IPS DF 6.9 (cell line): ENCODE measurements at places on chromosomes 6 and 20.

DNA sequence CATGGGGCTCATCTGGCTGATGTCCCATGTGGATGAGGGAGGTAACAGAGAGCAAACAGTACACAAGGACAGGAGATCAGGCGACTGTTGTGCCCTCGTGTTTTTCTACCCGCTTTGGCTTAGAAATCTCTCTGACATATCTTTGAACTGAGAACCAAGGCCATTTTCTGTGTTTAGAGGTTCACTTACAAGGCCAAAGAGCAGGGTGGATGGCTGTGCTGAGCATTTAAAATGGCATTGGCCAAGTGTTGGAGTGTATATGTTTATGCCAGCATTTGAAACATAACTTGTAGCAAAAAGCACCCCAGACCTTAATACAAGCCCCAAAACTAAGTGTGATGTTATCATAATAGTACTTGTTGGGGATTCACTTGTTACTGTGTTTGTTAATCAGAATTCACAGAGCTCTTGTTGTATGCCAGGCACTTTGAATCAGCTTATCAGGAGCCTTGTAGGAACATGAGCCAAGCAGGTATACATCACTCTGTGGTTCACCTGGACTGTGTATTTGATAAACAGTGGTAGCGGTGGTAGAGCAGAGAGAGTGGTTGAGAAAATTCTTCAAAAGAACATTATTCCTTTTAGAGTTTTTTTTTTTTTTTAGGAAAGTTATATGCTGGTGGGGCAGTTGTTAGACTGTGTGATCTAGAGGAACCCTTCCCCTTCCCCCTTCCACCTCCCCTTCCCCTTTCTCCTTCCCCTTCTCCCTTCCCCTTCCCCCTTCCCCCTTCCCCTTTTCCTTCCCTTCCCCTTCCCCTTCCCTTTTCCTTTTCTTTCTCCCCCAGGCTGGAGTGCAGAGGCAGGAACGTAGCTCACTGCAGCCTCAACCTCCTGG lies 71.3 kb downstream of the ATRN start:
- no peak overlapping the region for H3K27ac ChIP-seq
- DNase-seq: no peak
- H3K4me1 ChIP-seq: no peaks in the 10 kb centered on the region
- H3K36me3 ChIP-seq: no peaks in the 10 kb centered on the region
- H3K27me3 ChIP-seq: no peaks in the 10 kb centered on the region
- no peak overlapping the region for H3K4me3 ChIP-seq

DNA sequence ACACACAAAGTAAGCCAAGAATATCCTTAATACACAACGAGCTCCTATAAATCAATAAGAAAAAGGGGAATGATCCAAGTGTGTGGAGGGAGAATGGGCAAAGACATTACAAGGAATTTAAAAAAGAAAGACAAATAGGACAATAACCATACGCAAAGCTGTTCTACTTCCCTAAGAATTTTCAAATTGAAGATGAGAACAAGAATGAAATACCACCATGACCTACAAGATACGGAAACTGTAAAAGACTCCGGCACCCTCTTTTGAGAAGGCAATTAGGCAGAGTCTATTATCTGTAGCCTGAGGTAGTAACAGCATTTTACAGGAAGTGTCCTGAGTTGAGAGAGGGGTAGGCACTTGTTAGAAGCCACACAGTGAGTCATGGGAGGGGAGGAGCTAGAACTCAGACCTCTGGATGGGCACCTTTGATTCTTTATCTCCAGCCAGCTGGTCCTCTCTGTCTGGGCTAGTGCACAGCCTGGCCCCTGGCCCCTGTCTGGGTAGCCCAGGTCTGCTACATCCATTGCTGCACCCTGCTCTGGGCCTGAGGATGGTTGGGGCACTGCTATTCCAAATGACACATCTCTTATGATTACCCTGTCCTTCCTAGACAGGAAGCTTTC lies 15.3 kb downstream of the RSPO4 start:
- no peaks in the 10 kb centered on the region; the same call in 1 of the 2 replicates for H3K4me1 ChIP-seq
- H3K27ac ChIP-seq: no peak overlapping the region
- H3K27me3 ChIP-seq: no peaks in the 10 kb centered on the region
- no peak for DNase-seq

DNA sequence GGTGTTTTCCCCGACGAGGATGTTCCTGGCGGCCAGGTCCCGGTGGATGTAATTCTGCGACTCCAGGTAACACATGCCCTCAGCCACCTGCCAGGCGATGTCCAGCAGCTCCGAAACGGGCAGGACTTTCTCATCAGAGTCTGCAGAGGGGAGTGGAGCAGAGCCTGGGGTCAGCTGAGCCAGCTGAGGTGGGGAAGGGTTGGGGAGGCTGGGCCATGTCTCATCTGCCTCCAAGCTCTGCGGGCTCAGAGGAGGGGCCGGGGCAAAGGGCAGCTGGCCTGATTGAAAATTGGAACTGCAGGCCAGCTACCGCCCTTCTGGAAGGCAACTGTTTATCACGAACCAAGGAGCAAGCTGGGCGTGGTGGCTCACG lies 6.4 kb downstream of the PTK6 start:
- no peak overlapping the region for H3K27ac ChIP-seq
- H3K36me3 ChIP-seq: no peaks in the 10 kb centered on the region
- no peaks in the 10 kb centered on the region for H3K27me3 ChIP-seq
- peaks cover 3% of the 10 kb centered on the region; the same call in 1 of the 2 replicates for H3K4me1 ChIP-seq
- H3K4me3 ChIP-seq: no peak overlapping the region

DNA sequence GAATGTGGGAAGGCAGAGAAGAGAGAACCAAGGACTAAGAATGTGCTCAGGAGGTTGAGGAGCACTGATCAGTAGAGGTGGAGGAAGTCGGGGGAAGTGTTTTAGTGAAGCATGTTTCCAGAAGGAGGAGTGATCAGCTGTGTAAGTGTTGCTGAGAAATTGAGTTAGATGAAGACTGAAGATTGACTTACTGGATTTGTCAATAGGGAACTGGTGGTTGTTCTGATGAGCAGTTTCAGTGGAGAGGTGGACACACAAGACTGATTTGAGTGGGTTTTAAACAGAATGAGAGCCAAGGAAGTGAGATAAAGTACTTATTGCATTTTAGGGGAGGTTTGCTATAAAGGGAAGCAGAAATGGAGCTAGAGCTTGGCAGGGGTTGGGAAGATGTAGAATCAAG lies 182.6 kb downstream of the CDKAL1 start:
- H3K36me3 ChIP-seq: no peaks in the 10 kb centered on the region
- H3K4me3 ChIP-seq: no peak overlapping the region
- H3K27me3 ChIP-seq: no peaks in the 10 kb centered on the region
- H3K27ac ChIP-seq: no peak overlapping the region
- no peak for DNase-seq
- H3K4me1 ChIP-seq: no peaks in the 10 kb centered on the region

- no peak overlapping the region for H3K4me3 ChIP-seq
- no peaks in the 10 kb centered on the region for H3K27me3 ChIP-seq
- H3K36me3 ChIP-seq: no peaks in the 10 kb centered on the region
- no peak for DNase-seq
Observed at GRCh38 chr20:58731192-58731591, 38.6 kb downstream of the NPEPL1 start.

DNA sequence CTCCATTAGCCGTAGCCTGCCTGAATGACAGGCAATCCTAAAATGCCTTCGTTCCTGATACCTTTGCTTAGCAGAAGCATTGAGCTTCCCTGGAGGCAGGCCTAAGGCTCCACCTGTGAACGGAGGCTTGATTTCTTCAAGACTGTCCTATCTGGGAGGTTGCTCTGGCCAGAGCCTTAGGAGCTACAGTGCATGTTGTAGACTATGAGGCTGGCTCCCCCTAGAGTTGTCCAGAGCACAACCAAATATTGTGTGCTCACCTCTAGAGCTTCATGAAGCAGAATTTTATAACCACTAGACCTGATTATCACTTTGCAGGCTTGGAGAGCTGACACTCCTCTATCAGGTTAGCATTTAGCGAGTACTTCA lies 217.8 kb downstream of the MAFB start:
- no peaks in the 10 kb centered on the region for H3K36me3 ChIP-seq
- no peak overlapping the region for H3K27ac ChIP-seq
- peak; percentile 43 for DNase-seq
- no peaks in the 10 kb centered on the region for H3K4me1 ChIP-seq

DNA sequence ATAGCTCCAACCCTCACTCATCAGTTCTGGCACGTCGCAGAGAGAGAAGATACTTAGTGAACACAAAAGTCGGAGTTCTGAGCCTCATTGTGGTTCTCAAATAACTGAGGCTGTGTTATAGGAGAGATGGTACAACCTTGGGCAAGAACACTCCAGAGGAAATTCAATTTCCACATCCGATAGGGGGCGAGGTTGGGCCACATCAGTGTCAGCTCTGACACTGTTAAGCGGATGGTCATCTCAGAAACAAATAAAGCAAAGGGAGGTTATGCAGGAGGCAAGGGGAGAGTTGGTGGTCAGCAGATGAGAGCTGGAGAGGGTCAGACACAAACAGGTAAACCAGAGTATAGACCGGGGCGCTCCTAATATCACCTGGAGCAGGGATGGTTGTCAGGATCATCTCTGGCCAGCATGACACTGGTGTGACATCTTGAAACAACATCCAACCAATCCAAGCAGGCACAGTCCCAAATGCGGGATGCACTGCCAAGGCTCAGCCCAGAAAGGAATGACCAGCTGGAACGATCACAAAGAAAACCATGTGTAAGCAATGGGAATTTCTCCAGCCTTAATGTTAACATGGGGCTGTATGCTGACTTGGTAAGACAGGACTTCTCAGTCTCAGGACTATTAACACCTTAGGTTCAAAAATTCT lies 331.8 kb downstream of the HACE1 start:
- DNase-seq: no peak
- no peaks in the 10 kb centered on the region for H3K27me3 ChIP-seq
- H3K4me3 ChIP-seq: no peak overlapping the region

DNA sequence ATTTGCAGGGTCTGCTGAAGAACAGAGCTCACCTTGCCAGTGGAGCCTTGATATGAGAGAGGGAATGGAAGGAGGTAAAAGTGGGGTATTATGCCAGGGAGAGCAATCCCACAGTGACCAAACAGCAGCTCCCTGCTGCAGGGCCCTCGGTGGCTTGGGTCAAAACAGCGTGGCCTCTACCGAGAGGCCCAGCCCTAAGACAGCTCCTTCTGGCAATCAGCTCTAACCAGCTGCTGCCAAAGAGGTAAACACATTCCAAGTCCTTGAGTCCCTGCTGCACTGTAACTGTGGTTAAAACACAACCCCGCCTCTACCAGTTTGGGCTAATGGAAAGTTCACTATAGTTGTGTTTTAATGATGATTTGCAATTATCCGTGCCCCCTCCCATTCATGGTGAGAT lies 1.4 kb upstream of the DAAM2 start:
- no peak overlapping the region for H3K4me3 ChIP-seq
- peaks cover 11% of the 10 kb centered on the region for H3K27me3 ChIP-seq
- H3K27ac ChIP-seq: no peak overlapping the region
- no peak for DNase-seq
- peaks cover 4% of the 10 kb centered on the region for H3K4me1 ChIP-seq

DNA sequence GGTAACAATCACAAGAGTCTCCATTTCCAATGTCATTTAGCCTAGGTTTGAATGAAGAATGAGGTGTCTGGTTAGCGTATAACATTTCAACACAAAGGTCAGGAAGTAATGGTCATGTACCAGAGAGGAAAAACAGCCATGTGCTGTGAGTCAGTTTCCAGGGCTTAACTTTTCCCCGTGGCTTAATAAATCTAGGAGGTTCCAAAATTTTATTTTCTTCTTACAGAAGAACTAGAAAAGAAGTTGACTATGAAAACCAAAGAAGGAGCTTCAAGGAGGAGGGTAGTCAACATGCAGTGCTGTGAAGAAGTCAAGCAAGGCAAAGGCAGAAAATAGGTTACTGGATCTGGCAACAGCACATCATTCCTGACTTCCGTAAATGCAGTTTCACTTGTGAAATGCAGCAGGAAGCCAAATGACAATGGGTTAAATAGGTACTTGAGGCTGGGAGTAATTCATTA lies 8.4 kb upstream of the GABRR2 start:
- no peaks in the 10 kb centered on the region for H3K4me1 ChIP-seq
- no peaks in the 10 kb centered on the region for H3K36me3 ChIP-seq
- no peak for DNase-seq
- H3K27ac ChIP-seq: no peak overlapping the region

DNA sequence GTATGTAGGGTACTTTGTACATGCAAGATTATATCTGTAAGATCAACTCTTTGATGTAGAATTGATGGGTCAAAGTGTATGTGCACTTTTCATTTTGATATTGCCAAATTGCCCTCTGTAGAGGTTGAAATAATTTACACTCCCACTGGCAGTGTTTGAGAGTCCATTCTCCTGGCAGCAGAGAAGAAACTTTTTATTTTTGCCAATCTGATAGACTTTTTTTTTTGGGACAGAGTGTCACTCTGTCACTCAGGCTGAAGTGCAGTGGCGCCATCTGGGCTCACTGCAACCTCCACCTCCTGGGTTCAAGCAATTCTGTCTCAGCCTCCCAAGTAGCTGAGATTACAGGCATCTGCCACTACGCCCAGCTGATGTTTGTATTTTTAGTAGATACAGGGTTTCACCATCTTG lies 199.2 kb downstream of the ZFAND3 start:
- no peak for DNase-seq
- no peaks in the 10 kb centered on the region for H3K27me3 ChIP-seq
- no peaks in the 10 kb centered on the region for H3K4me1 ChIP-seq
- no peak overlapping the region for H3K27ac ChIP-seq
- no peaks in the 10 kb centered on the region for H3K36me3 ChIP-seq

DNA sequence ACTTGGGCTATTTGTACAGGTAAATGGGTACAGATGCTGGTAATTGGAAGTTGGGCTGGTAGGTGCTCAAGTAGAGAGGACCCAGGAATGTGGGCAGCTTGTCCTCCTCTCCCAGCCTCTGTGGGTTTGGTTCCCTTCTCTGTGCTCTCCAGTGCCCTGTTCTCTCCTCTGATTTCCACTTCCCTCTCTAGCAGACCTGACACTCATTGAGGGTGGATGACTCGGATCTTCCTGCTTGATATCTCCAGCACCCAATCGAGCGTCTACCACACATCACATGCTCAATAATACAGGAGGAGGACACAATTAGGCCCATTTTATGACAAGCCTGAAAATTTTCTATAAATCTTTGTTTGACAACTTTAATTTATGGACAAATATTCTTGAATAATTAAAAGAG lies 23.7 kb downstream of the CST1 start:
- H3K4me1 ChIP-seq: no peaks in the 10 kb centered on the region
- no peaks in the 10 kb centered on the region for H3K36me3 ChIP-seq
- DNase-seq: no peak
- H3K27ac ChIP-seq: no peak overlapping the region
- H3K27me3 ChIP-seq: no peaks in the 10 kb centered on the region
- no peak overlapping the region for H3K4me3 ChIP-seq

GRCh38 chr6:95087394-95088097 lies 489.8 kb upstream of the MANEA start:
- DNase-seq: no peak
- no peaks in the 10 kb centered on the region for H3K36me3 ChIP-seq
- 0 out of 2 replicates have a peak, but pooled peaks cover 1% of the 10 kb centered on the region for H3K4me1 ChIP-seq
- H3K27me3 ChIP-seq: no peaks in the 10 kb centered on the region

DNA sequence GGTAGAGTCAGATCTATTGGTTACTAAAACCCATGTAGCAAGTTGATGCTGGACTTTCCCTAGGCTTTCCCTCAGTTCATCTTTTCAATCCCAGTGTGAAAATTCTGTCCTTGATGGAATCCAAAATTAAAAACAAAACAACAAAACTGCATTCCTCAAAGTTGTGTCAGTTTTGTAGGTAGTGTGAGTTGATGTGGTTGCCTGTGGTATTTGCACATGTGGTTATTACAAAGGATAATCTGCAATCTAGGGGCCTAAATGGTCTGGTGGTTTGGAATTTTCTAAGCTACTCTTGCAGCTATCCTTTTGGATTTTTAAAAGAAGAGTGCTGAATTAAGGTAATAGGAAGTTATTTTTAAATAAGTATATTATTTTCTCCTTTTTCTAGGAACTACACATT lies 132.2 kb upstream of the SCGN start:
- no peaks in the 10 kb centered on the region for H3K27me3 ChIP-seq
- no peaks in the 10 kb centered on the region for H3K4me1 ChIP-seq
- no peak overlapping the region for H3K4me3 ChIP-seq
- no peak overlapping the region for H3K27ac ChIP-seq
